Effector CD4-positive, alpha-beta T cell (primary cell): ENCODE measurements at places on chromosomes 2 and 18.

DNA sequence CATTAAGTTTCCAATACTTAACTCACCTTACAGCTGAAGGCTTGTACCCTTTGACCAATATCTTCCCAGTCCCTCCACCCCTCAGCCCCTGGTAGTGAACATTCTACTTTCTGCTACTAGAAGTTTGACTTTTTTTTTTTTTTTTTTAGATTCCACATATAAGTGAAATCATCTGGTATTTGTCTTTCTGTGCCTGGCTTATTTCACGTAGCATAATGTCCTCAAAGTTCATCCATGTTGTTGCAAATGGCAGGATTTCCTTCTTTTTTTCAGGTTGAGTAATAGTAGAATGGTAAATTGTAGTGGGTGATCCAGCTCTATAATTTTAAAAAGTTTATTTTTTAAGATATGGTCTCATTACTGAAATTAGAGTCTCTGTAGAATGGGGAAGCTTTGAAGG, 316.0 kb downstream of the MTX2 start:
- DNase-seq, result no peak

DNA sequence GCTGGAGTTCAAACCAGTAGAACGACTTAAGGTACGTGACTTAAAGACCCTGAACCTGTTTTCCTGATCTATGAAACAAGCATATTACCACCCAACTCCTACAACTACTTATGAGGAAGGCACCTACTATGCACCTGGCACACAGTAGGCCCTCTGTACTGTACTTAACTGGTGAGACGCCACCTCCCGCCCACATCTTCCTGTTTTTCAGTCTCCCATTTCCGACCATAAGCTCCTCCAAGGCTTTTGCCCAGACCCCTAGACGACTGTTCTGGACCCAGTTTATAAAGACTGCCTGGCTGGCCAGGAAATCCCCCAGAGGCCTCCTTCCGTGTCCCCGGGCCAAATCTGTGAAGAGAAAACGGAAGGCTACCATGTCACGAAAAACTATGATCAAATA, 1.5 kb downstream of the GALNT14 start:
- no peak for DNase-seq

- DNase-seq, result no peak
Measured at GRCh38 chr2:119257198-119257597, 33.6 kb downstream of the STEAP3 start.

- DNase-seq, result no peak
Measured at GRCh38 chr2:54984476-54984875, 65.8 kb downstream of the RTN4 start.

GRCh38 chr2:85516653-85517389, 22.1 kb upstream of the MAT2A start:
- DNase-seq, result no peak
